Endodermal cell (in vitro differentiated cells): ENCODE measurements at places on chromosomes 16 and 17. TPM values are rescaled to one million over a fixed set of nuclear protein-coding genes. Genes with fewer than 3 reads are reported as not detected.

The SLC16A6 gene
- 0.07 and 0.18 TPM in 2 replicates for total RNA-seq

The CRYBA1 gene
- not detected in 3 replicates for total RNA-seq

The FSCN2 gene
- total RNA-seq = 0.21 to 1.0 TPM (median 0.67 TPM) in 3 replicates

The GLIS2 gene
- 9.0 and 9.1 TPM in 2 replicates for total RNA-seq

The NOL3 gene
- 11.2 to 72.4 TPM (median 11.6 TPM) in 3 replicates for total RNA-seq

The HOXB13 gene
- total RNA-seq = not detected in 2 replicates

DNA sequence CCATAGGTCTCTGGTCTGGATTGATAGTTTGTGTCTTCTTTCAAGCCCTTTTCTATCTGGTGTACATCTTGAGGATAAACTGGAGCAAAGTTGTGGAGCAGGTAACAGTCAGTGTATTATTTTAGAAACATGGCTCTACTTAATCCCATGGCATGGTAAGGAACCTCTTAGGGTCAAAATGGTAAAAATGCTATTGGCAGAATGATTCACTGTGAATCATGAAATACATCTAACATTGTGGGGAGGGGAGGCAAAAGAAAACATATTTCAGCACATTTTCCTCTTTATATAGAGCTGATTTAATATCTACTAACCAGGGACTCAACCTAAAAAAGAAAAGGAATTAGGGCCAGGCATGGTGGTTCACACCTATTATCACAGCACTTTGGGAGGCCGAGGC, 17.9 kb upstream of the ALDH3A2 start:
- no peak overlapping the region for H3K4me3 ChIP-seq
- no peaks in the 10 kb centered on the region for H3K36me3 ChIP-seq
- DNase-seq = no peak

- H3K27ac ChIP-seq = no peak overlapping the region
- H3K27me3 ChIP-seq = no peaks in the 10 kb centered on the region
- peaks cover 95% of the 10 kb centered on the region for H3K36me3 ChIP-seq
- peaks cover 12% of the 10 kb centered on the region for H3K4me1 ChIP-seq
- H3K4me3 ChIP-seq = peak overlapping the region; percentile 46
- DNase-seq = no peak
These were observed 13.3 kb downstream of the PROCA1 start for GRCh38 chr17:28698253-28698941.

DNA sequence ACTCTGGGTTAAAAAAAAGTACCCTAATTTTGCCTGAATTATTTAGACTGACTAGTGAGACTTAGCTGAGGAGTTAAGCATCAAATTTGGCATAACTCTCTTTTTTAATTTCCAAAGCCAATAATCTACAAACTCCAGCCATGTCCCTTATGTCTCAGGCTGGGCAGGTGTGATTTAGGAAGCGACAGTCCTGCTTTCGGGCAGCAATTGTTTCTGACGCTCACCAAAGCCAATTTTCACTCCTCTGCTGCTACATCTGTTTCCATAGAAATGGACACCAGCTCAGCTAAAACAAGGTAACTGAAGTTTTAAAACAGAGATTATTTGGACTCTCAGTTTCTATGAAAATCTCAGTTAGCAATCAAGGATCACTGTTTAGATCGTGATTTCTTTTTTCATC, 338.7 kb downstream of the ABCC12 start:
- no peaks in the 10 kb centered on the region for H3K27me3 ChIP-seq
- no peak for DNase-seq
- no peaks in the 10 kb centered on the region for H3K36me3 ChIP-seq
- H3K4me3 ChIP-seq = no peak overlapping the region
- H3K27ac ChIP-seq = no peak overlapping the region
- no peaks in the 10 kb centered on the region for H3K4me1 ChIP-seq
